Activated CD4-positive, alpha-beta T cell treated with anti-CD3 and anti-CD28 coated beads, Interleukin-2, amount 50 U/mL, for 16 hours (primary cell): ENCODE measurements at places on chromosomes 6 and 20.

DNA sequence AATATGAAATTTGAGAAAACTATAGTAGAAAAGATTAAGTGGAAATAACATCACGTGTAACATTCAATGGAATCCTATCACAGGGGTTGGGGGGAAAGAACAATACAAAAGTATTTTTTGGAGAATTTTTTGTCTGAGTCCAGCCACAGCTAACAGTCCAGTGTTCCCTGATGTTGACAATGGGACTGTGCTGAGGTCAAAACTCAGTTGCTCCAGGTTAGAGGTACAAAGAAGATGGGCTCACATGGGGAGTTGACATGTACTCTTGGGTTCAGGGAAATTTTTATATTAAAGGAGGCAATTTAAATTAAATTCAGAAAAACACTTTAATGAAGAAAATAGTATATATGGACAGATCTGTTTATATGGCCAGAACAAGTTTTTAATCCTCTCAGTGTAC, 995 bp downstream of the MYCT1 start:
- no peak for DNase-seq

DNA sequence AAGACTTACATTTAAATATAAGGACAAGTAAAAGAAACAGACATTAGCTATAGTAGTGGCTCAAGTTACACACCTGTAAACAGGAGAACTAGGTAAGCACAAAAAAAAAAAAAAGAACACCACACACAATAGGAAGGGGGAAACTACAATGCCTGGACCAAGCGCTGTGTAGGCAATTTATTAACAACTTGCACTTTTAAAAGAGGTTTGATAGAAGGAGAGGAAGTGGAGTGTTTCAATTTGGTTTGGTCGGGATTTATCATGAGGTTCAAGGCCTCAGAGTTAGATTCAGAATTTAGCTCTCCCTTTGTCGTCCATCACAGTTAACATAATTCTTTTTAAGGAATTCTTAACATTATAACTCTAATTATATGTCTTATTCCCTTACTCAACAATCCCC, 1.1 kb upstream of the USP49 start:
- DNase-seq, result no peak

GRCh38 chr6:17856306-17856705, 131.1 kb downstream of the KIF13A start:
- DNase-seq, result no peak

- no peak for DNase-seq
Measured at GRCh38 chr6:3541006-3541585, 84.2 kb upstream of the SLC22A23 start.

- DNase-seq, result no peak
Measured at GRCh38 chr6:169101981-169102380, 151.7 kb downstream of the THBS2 start.

DNA sequence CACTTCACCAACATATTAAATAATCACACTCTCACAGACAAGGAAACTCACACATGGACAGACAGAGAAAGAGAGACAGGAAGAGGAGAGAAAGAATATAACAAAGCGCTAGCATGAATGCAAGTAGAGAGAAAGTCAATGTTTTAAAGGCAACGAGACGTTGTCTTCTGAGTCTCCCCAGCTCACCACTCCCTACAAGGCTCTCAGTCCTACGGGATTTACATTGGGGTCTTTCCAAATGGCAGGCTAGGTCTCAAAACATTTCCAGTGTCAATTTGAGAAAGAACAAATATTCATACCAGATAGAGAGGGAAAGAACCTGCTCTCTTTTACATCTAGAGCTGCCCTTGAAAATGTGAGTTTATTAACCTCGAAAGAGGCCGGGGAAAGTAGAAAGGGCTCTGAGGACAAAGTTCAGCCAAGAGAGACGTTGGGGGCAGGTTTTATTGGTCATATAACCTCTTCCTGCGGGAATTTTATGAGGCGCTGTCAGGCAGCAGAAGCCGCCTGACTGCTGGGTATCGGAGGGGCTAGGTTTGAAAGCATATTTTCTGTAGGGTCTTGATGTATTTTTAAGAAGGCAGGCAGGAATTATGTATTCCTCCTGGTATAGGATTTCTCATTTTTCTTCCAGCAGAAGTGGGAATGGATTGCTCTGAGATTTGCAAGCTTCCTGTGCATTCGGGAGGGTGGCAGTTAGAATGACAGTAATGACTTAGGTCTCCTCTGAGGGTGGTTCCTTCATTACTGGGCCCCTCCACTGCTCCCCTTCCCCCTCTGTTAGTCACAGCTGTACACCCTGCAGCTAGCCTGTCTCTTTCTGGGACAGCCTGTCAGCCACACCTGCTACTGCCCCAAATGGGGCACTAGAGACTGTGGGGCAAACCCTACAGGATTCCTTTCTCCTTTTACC, 34.4 kb upstream of the KIF16B start:
- no peak for DNase-seq

DNA sequence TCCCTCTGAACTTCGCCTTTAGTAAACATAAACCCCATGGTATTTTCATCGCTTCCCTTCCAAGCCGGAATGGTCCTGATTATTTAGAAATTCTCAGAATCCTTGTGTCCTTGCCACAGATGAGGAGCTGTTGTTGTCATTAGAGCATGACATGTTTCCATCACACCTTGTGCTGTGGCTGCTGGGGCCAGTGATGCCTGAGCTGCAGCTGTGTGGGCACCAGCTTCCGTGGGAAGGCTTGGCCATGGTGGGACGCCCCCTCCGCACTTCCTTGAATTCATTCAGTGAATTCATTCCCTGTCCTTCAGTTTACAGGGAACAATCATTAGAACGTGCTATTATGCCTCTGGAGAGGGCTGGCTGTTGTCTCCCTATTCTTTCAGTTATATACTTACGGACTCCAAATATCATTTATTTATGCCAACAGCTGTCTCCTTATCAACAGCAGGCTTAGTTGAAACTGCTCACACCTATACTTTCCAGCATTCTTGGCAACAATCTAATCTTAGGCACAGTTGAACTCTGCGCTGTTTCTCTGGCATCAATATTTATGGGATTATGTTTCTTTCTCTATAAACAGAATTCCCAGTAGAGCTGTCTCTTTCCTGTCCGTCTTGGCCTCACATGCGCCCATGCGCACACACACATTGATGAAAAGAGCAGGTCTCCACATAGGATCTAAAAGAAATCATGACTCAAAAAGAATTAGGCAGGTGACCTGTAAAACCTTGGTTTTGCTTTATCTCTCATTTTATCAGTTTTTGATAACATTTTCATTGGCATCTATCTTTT, 9.0 kb downstream of the ADGRF1 start:
- DNase-seq, result no peak

DNA sequence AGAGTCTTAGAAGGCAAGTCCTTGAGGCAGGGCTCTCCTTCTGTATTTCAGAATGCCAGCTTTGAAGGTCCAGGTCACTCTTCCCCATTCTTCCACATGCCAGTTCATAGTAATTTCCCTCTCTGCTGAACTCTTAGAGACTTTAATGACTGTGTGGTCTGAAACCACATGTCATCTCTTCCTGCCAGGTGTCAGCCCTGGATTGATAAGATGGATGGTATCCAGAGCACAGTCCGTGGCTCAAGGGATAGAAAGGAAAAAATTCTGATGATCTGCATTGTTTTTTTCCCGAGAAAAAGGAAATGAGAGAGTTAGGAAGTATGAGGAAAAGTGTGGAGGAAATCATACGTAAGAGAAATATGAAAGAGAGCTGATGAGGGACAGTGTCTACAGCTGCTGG, 250.9 kb downstream of the TPBG start:
- DNase-seq, result no peak

DNA sequence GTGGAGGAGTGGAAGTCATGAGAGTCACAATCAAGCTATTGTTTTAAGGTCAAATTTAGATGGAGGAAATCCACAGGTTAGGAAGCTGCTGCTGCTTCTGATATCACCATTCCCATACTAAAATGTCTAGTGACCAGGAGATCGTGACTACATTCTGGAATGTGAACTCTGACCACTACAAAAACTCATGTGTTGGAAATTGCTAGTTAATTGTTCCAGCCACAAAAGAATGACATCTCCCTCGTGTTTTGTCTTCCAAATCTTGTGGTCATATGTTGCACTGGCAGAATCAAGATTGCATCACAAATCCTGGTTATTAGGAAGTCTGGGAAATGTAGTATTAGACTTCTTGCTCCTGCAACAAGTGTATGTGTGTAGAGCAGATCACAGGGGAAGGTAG, 441.9 kb downstream of the CD109 start:
- no peak for DNase-seq

GRCh38 chr20:7375905-7376304, 564.4 kb downstream of the HAO1 start:
- DNase-seq, result peak; percentile 12

- no peak for DNase-seq
Measured at GRCh38 chr6:130783416-130784107, 43.6 kb upstream of the SMLR1 start.

GRCh38 chr6:9200712-9201111, 765.4 kb upstream of the SLC35B3 start:
- no peak for DNase-seq

DNA sequence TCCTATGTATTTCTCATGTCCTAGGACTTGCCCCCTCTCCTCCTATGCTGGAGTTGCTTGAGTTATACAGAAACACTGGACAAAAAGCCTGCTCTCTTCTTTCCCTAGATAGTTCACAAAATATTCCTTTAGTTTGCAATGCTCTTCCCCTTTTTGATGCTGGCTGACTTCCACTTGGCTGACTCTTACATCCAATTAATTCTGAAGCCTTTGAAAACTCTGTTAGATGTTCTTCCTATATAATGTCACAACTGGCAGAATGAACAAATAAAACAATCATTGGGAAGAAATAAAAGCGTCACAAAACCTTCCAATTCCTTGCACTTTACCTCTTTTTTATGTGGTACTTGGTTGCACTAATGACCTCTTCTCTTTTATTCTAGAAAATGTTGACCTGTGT, 253.8 kb upstream of the CITED2 start:
- DNase-seq, result no peak

DNA sequence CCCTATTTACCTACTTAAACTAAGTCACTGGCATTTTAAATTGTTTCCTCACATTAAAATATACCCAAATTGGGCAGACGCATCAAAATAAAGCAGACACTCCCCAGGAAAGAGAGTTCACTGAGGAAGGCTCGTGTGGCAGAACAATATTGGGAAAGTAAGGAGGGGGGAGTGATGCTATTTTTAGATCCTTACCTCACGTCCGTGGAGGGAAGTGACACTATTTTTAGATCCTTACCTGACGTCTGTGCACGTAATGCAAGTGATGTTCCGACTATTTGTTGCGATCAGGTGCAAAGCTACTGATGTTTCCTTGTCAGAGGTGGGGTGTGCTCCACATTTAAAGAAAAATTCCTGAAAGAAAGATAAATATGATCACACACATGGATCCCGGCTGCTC, 699.2 kb upstream of the AGPAT4 start:
- no peak for DNase-seq

DNA sequence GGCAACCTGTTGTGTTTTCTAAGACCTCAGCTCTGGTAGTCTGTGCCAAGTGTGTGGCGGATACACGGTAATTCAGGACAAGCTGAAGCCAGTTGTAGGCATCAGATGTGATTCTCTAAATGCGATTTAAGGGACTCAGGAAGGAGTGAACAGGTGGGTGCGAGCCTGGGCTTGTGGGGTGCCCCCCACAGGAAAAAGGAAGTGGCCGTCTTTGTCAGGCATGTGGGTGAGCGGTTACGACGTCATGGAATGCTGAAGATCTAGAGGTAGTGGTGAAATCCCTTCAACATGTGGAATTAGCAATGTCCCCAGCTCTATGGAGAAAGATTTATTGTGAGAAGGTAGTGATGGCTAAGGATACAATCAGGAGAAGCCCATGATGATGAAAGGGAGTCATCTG, 95.1 kb upstream of the EXOC2 start:
- DNase-seq, result peak; percentile 11

DNA sequence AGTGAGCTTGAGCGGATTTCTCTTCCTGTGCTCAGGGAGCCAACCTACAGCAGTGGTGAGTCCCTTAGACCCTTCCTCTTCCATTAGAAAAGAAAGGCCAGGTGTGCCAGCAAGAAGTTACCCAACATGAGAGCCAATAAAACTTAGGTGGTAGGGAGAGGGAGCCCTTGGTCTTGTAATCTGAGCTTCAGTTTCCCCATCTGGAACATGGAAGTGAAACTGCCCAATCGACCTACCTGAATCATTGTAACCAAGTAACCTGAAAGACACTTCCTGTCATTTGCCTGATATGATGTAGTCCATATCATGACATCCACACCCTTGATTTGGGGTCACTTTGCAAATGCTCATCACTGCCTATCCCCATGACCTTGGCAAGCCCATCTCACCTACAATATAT, 66.4 kb downstream of the MDGA1 start:
- DNase-seq, result no peak

- DNase-seq, result no peak
Measured at GRCh38 chr20:4074877-4075455, 59.6 kb upstream of the RNF24 start.

DNA sequence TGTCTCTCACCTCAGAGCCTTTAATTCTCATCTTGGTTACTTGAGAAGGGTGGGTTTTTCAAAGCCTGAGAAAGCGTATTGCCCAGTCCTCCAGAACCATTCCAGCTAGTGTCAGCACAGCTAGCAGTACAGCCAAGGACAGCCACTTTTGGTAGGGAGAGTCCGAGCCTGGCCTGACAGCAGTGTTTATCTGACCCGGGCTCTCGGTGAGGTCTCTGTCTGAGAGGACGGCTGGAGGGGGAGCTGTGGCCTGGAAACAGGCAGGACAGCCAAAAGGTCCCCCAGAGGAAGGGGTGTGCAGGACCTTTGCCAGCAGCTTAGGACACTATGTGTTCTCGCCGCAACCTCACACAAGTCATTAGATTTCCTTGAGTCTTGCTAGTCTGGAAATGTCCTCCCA, 38.8 kb downstream of the LYRM2 start:
- DNase-seq, result no peak

DNA sequence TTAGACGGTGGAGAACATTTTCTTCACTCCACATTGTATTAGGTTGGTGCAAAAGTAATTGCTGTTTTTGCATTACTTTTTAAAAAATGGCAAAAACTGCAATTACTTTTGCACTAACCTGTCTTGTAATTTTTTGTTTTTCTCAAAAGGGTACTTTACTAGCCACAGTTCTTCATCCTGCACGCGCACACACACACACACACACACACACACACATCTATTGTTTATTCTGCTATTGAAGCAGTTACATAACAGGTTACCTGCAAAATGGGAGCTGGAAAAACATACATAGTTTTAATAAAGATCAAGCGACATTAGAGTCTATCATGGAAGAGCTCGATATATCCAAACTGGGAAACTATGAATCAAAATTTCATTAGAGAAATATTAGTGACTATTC, 235.2 kb downstream of the SIM1 start:
- DNase-seq, result no peak

- DNase-seq, result no peak
Measured at GRCh38 chr6:113564371-113565171, 292.6 kb upstream of the MARCKS start.

- DNase-seq, result no peak
Measured at GRCh38 chr6:53466257-53466656, 78.6 kb downstream of the GCLC start.

GRCh38 chr6:140427842-140428241, 1053.4 kb upstream of the CITED2 start:
- DNase-seq, result no peak

GRCh38 chr6:7391151-7391550, 1.5 kb downstream of the RIOK1 start:
- DNase-seq, result no peak
